A673 (cell line): ENCODE measurements at places on chromosomes 13 and 19. TPM values are rescaled to one million over a fixed set of nuclear protein-coding genes. Genes with fewer than 3 reads are reported as not detected.

DNA sequence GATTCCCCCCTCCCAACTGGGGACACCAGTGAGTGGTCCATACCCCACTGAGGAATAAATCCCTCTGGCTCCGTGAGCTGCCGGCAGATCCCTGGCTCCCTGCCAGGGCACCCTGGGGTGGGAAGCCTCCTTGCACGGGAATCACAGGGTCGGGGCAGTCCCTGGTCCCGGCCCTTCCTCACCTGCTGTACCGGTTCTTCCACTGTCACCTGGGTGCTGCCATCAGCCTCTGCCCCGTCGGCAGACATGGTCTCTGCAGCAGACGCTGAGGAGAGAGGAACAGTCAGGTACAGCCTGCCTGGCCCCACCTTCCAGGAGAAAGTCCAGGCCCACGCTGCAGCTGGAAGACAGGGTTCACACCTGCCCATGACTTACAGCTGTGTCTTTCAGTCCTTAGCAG lies 6.3 kb downstream of the PLIN3 start:
- peaks cover 5% of the 10 kb centered on the region for H3K4me1 ChIP-seq
- DNase-seq = peak; percentile 35
- H3K27me3 ChIP-seq = no peaks in the 10 kb centered on the region
- H3K27ac ChIP-seq = no peak overlapping the region
- H3K36me3 ChIP-seq = peaks cover 3% of the 10 kb centered on the region

DNA sequence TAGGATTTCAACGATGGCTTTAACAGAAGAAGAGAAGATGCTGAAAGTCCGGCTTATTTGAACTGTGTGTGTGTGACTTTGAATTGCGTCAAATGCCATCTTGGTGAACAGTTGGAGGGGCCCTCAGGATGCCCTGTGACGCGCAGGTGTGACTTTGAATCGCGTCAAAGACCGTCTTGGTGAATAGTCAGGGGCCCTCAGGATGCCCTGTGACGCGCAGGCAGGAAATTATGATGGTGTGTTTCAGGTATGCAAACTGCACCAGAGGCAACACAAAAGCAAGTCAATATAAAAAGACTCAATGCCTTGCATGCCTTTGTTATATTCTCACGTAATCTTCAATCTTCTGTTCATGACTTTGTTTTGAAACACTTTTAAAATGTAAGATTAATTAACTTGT lies 29.2 kb downstream of the ATP11A start:
- H3K4me3 ChIP-seq = no peak overlapping the region
- no peak for DNase-seq
- H3K36me3 ChIP-seq = no peaks in the 10 kb centered on the region
- H3K27ac ChIP-seq = no peak overlapping the region
- no peaks in the 10 kb centered on the region for H3K27me3 ChIP-seq
- H3K4me1 ChIP-seq = no peaks in the 10 kb centered on the region

BRME1 gene
- total RNA-seq = 3.2 and 4.0 TPM in 2 replicates

RAB8A gene
- 113 and 126 TPM in 2 replicates for total RNA-seq

GRCh38 chr19:10620786-10621185 lies 4.6 kb upstream of the SLC44A2 start:
- H3K4me1 ChIP-seq = no peaks in the 10 kb centered on the region
- no peak for DNase-seq
- H3K4me3 ChIP-seq = no peak overlapping the region
- H3K27me3 ChIP-seq = no peaks in the 10 kb centered on the region

DNA sequence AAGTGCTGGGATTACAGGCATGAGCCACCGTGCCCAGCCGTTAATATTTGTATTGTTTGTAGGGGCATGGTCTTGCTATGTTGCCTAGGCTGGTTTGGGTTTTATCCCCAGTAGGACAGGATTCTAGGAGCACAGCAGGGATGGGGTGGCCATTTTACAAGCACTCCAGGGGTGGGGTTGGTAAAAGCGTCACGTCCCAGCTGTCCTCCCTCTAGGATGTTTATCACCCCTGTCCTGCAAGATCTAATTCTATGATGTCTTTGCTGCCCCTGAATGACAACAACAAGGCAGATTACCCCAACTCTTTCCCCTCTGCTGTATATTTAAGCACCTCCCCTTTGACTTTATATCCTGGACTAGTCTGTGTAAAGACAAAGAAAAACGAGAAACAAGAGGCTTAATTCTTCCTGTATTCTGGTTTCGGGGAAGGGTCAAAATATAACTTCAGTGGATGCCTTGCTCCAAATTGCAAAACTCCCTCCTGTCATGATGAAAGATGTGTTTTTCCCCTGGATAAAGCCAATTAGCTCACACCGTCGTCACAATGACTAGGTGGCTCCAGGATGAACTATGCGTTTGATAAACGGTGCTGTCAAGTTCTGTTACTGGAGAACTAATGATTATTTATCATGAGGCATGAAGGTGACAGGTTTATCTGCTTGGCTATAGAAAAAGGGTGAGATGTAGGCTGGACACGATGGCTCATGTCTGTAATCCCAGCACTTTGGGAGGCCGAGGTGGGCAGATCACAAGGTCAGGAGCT lies 27.8 kb upstream of the OR1M1 start:
- no peak overlapping the region for H3K27ac ChIP-seq
- H3K27me3 ChIP-seq = no peaks in the 10 kb centered on the region
- no peak for DNase-seq
- no peaks in the 10 kb centered on the region for H3K4me1 ChIP-seq

TNFSF9 gene
- 10.0 and 11.1 TPM in 2 replicates for total RNA-seq

PEG3 gene
- total RNA-seq = 282 and 353 TPM in 2 replicates

ZNF429 gene
- total RNA-seq = 0.90 TPM in 1 of 2 replicates, not detected in the other

CCDC169 gene
- 14.3 and 14.5 TPM in 2 replicates for total RNA-seq

NR1H2 gene
- total RNA-seq = 42.7 and 45.0 TPM in 2 replicates

GRCh38 chr19:38385804-38386257 lies 2.0 kb downstream of the GGN start:
- H3K27ac ChIP-seq = no peak overlapping the region
- peaks cover 6% of the 10 kb centered on the region for H3K4me1 ChIP-seq
- H3K27me3 ChIP-seq = no peaks in the 10 kb centered on the region
- no peak for DNase-seq

DNA sequence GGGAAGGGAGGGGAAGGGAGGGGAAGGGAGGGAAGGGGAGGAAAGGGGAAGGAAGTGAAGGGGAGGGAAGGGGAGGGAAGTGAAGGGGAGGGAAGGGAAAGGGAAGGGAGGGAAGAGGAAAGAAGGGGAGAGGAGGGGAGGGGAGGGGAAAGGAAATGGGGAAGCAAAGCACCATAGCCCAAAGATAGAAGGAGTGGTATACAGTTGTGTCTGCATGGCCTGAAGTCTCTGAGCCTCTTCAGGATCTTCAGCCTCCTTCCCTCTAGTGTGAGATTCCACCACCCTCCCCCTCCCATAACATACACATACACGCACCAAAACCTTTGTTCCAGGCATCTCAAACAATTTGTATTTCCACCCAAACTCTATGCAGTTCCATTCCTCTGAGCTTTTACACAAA lies 96.2 kb upstream of the SERP2 start:
- no peaks in the 10 kb centered on the region for H3K4me1 ChIP-seq
- H3K4me3 ChIP-seq = no peak overlapping the region
- DNase-seq = no peak
- H3K27me3 ChIP-seq = no peaks in the 10 kb centered on the region

LEUTX gene
- not detected in 2 replicates for total RNA-seq

PODNL1 gene
- not detected in 2 replicates for total RNA-seq

DNA sequence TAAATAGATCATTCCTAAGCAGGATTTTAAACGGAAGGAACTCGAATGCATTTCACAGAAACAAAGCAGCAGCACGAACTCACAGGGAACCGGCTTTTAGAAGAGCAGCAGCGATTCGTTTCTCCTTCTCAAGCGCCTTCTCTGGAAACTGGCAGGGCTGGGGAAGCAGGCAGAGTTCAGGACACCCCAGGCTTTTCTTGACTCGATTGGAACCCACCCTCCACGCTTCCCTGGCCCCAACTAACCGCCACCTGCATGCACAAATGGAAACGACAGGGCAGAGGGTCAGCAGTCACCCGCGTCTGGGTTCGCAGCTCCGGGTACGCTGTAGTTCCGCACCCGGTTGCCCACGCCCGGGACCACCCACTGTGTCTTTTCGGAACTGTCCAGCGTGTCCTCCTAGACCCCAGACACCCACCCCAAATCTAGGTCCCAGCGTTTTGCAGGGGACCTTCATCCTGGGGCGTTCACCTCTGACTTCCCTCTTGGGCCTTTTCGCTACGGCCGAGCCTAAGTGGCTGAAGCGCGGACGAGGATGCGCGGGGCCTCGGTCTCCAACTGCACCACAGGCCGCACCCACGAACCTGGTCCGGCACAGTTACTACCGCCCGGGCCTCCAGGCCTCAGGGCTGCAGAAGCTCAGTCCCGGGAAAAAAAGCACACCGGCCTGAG lies 500 bp downstream of the ZFP30 start:
- no peaks in the 10 kb centered on the region for H3K27me3 ChIP-seq
- H3K27ac ChIP-seq = peak overlapping the region; percentile 80
- peak; percentile 61 for DNase-seq
- H3K4me1 ChIP-seq = peaks cover 6% of the 10 kb centered on the region

DNA sequence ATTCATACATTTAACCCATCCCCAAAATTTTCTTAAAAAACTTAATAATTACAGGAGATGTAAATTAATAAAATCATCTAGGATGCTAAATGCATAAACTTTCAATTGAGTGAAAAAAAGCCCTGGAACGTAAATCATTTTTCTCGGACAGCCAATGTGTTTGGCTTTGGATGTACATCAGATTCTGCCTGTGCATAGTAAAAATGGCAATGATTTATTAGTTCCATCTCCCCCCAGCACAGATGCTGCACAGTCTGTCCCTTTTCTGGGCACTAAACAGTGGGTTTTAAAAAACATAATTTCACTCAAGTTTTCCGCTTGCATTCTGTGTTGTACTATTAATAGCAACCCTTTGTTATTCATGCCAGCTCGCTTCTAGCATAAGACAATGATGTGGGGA lies 147.7 kb downstream of the TM9SF2 start:
- H3K36me3 ChIP-seq = no peaks in the 10 kb centered on the region
- peaks cover 20% of the 10 kb centered on the region for H3K4me1 ChIP-seq
- no peak overlapping the region for H3K27ac ChIP-seq
- no peak for DNase-seq

ADAMTSL5 gene
- total RNA-seq = 0.59 and 0.86 TPM in 2 replicates

DNA sequence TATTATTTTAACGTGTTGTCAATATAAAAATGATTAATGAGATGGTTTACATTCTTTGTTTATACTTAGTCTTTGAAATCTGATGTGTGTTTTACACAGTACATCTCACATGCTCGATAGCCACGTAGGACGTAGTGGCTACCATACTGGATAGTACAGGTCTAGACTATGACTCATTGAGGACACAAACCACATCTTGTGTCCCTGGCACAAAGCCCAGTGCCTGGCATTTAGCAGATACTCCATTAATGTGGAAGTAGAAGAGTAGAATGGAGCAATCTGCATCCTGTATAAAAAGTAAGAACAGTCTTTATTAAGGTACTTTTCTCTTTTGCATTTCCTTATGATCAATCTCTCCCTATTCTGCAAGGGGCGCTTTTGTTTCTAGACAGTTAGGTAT lies 49.0 kb upstream of the FRY start:
- no peaks in the 10 kb centered on the region for H3K4me1 ChIP-seq
- H3K4me3 ChIP-seq = no peak overlapping the region
- H3K36me3 ChIP-seq = no peaks in the 10 kb centered on the region
- peak; percentile 50 for DNase-seq

DNA sequence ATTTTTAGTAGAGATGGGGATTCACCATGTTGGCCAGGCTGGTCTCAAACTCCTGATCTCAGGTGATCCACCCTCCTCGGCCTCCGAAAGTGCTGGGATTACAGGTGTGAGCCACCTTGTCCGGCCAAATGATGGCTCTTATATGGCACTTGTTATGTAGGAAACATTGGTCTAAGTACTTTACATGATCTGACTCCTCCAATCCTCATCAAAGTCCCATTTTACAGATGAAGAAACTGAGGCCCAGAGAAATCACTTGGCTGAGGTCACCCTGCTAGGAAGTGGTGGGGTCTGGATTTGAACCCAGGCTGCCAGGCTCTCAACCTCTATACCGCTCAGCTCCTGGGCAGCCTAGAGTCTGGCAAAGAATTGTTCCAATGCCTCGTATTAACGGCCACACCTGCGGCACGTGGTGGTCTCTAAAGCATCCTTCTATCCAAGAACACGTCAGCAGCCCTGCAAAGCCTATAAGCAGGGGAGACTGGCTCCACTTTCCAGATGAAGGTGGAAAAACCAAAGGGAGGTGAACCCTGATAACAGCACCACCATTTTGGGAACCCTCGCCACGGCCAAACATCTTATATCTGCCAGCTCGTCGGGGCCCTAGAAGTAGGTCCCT lies 18.1 kb downstream of the SHANK1 start:
- no peaks in the 10 kb centered on the region for H3K36me3 ChIP-seq
- DNase-seq = no peak
- H3K4me1 ChIP-seq = peaks cover 14% of the 10 kb centered on the region
- no peak overlapping the region for H3K4me3 ChIP-seq
- H3K27ac ChIP-seq = no peak overlapping the region

DAND5 gene
- total RNA-seq = 0.17 TPM in 2 replicates

DNA sequence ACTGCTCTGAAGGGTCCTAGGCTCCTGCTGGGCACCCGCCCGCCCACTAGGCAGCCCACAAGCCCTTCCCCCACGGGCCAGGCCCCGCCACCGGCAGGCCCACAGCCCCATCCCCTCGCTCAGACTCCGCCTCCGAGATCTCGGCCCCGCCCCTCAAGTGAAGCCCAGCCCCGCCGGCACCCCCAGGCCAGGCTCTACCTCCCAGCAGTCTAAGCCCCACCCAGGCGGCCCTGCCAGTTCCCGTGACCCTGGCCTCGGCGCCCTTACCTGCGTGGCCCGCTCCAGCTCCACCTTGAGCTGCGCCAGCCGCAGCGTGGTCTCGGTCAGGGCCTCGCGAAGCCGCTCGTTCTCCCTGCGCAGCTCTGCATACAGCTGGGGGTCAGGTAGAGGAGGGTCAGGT lies 16.3 kb downstream of the EPS8L1 start:
- no peak for DNase-seq
- H3K4me3 ChIP-seq = no peak overlapping the region
- H3K27ac ChIP-seq = no peak overlapping the region

- H3K4me1 ChIP-seq = no peaks in the 10 kb centered on the region
- no peak for DNase-seq
These were observed 24.5 kb downstream of the ZDHHC20 start for GRCh38 chr13:21434588-21434987.

- H3K36me3 ChIP-seq = peaks cover 32% of the 10 kb centered on the region
- H3K4me1 ChIP-seq = peaks cover 16% of the 10 kb centered on the region
- peak overlapping the region; percentile 93 for H3K4me3 ChIP-seq
These were observed 2.6 kb downstream of the LONP1 start for GRCh38 chr19:5717215-5717935.

GRCh38 chr19:4774136-4774535 lies 17.4 kb upstream of the FEM1A start:
- no peak overlapping the region for H3K4me3 ChIP-seq
- no peaks in the 10 kb centered on the region for H3K36me3 ChIP-seq
- no peak for DNase-seq
- no peak overlapping the region for H3K27ac ChIP-seq
- H3K27me3 ChIP-seq = peaks cover 34% of the 10 kb centered on the region

GTF3A gene
- total RNA-seq = 126 and 130 TPM in 2 replicates

KLF1 gene
- 0.30 and 0.57 TPM in 2 replicates for total RNA-seq
